ENCODE measurements at places on chromosomes 1 and 21.

GRCh38 chr21:15743593-15743992 lies 13.8 kb downstream of the USP25 start:
- DNase-seq: no peak

DNA sequence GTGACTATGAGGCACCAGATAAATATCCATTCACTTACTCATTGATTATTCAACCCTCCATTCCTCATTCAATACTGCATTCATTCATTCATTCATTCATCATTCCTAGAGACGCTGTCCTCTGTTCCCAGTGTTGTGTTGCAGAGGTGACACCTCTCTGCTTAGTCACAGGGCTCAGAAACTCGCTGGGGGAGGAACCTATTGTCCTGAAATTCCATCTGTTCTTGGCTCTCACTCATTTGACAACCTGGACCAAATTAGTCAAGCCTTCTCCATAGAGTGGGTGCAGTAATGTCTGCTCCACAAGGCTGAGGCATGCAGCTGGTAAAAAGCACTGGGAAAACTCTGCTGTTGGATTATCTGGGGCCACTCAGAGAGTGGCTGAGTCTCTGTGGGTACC lies 49.7 kb downstream of the MYOM3 start:
- no peak for DNase-seq

DNA sequence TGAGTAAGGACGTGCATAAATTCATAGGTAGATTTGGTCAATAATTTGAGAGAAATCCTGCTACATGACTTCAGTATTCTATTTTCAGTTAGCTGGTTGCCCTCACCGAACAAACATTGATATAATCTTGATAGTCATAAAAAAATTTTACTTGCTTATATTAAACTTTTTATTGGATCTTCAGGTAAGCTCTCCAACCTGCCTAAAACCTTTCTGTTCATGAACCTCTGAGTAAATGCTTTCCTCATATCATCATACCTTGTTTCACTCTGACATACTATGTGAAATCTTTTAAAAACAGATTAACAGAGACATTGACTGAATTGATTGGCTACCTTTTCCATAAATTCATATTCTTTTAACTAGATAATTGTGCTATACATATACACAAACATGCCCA lies 299.0 kb downstream of the NCAM2 start:
- no peak for DNase-seq

- DNase-seq: no peak
Observed at GRCh38 chr1:36307601-36308330, 1.6 kb downstream of the SH3D21 start.

GRCh38 chr1:229479660-229480399 lies 28.3 kb downstream of the NUP133 start:
- DNase-seq: peak; percentile 4

GRCh38 chr1:3205815-3206214 lies 136.8 kb downstream of the PRDM16 start:
- no peak for DNase-seq

DNA sequence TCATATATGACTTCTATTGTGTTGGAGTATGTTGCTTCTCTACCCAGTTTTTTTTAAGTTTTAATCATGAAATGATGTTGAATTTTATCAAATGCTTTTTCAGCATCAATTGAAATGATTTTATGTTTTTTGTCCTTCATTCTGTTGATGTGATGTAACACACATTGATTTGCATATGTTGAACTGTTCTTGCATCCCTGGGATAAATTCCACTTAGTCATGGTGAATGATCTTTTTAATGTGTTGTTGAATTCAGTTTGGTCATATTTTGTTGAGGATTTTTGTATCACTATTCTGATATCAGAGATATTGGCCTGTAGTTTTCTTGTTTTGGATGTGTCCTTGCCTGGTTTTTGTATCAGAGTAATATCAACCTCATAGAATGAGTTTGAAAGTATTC lies 46.6 kb upstream of the CD55 start:
- DNase-seq: no peak

DNA sequence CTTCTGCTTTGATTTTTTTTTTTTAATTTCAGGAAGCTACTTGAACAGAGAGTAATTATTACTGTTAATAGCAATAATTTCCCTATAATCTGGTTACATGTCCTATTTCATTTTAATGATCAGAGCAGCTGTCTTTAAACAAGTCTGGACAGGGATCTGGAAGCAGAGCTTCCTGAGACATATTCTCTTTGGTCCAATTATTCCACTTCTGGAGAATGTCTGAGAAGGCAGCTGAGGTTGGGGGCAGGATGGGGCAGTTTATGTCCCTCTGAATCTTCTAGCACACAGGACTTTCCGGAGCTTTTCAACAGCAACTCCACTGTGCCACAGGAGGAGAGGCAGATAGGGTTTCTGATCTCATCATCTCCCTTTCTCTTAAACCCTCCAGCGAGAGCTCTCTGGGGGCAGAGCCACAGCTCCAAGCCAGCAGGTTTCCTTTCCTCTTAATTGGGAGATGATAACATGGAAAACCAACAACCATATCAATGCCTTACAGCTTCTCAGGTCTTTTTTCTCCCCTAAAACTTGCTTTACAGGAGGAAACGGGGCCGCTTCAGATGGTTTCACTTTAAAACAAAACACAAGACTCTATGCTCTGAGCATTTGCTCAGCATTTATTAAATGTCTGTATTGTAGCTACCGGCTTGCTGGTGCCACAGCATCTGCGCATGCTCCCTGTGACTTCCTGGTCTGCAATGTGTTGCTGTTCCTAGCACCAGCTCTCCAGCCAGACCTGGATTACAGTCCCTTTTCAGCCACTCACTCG lies 425.7 kb upstream of the USP24 start:
- no peak for DNase-seq

GRCh38 chr1:22616571-22616970 lies 19.9 kb upstream of the C1QA start:
- DNase-seq: no peak

GRCh38 chr1:241637046-241637590 lies 3.1 kb downstream of the CHML start:
- DNase-seq: no peak

DNA sequence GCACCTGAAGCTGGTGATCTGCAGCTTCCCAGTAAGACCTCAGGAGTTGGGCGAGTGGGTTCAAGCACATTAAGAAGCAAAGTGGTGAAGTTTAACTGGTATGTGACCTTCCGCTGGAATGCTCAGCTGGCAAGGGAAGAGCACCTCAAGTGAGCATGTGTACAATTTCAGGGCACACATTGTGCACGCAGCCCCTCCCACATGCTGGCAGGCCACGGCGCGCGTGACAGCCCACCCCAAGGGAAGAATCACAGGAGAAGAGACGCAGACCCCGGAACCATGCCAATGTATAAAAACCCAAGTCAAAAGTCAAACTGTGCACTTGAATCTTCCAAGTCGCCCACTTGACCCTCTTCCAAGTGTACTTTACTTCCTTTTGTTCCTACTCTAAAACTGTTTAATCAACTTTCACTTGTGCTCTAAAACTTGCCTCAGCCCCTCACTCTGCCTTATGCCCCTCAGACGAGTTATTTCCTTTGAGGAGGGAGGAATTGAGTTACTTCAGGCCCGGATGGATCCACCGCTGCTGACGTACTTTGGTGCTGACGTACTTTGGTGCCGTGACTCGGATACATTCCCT lies 20.0 kb downstream of the LRRC3 start:
- DNase-seq: no peak

DNA sequence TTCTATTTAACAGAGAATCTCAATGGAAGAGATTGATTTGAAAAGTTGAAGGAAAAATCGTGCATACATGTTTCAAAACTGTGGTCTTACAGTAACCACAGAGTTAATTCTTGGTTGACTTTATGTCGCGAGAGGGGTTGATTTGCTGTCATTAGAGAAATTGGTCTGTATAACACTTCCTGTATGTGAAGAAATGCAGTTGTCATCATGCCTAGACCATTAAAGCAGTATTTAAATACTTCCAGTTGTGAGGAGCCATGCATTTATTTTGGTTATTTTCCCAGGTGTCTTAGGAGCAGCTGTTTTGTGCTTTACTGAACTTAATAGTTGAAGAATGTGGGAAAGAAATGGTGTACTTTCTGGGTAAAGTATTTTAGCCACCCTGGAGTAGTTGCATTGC lies 76.2 kb downstream of the NFIA start:
- DNase-seq: no peak

- DNase-seq: no peak
Observed at GRCh38 chr21:46218906-46219590, 9.5 kb downstream of the LSS start.

GRCh38 chr1:162314206-162314605 lies 62.4 kb downstream of the SPATA46 start:
- DNase-seq: no peak

DNA sequence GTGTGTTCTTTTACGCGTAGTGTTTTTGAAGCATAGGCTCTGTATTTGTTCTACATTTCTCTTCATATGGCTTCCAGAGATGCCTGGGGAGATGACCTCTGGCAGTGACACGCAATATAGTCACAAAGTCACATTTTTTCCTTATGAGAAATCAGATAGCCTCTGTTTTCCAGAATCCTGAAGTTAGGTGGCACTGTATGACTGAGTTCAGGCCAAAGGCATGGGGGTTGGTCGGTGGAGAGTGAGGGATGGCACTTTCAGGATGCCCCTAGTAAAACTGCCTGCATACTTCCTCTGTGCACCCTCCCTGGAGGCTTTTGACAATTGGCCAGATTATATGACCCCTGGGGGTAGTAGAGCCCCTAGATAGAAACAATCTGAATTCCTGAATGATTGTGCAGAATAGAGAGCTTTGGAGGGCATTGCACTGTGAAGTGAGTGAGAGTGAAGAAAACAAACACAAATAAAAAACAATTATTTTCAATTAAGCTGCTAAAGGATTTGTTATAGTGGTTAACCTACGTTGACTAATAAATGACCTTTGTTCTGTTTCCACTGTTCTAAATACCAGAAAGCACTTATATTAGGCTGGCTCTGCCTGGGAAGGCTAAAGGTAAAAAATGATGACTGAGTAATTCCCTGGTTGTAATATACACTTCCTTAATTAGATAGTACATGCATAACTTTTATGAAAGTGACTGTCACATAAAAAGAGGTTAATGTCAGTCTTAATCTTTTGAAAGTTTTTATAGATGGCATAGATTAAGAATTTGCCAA lies 1660.8 kb downstream of the PLA2G4A start:
- no peak for DNase-seq

DNA sequence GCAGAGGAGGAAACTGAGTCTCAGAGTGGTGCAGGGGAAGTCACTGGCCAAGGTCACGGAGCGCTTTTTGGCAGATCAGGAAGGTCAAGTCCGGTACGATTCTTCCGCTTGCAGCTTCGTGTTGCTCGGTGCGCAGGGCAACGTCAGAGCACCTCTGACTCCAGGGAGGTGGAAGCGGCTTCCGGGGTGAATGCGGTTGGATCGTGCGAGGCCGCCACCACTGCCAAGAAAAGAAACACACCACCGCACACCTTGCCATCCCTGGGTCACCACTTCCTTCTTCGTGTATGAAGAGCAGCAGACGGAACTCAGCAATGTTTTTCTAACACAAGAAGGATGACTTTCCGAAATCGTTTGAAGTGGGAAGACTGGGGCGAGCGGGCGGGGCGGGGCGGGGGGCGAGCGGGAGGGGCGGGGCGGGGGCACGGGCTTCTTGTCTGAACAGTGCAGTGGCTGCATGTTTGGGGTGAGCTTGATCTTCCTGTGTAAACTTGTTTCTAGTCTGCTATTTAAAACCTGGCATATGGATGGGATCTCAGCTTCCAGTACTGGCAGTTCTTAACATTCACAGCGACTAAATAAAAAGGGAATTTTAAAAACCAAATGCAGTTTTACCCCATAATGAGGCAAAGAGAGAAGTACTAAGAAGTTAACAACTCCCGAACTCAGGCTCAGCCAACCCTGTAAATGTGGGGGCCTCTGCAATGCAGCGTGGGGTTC lies 300.0 kb downstream of the RRAGC start:
- DNase-seq: no peak

DNA sequence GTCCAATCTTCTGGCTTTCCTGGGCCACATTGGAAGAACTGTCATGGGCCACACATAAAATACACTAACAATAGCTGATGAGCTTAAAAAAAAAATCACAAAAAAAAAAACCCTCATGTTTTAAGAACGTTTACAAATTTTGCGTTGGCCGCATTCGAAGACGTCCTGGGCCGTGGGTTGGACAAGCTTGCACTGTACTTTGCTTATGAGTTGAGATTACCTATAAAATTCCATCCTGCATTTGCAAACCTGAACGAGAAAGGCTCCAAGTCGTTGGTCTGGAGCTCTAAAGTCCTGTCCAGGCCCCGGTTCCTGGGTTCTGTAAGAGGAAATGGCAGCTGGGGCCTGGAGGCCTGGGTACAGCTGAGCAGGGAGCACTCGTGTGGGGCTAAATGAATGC lies 51.4 kb downstream of the KIAA1614 start:
- no peak for DNase-seq

DNA sequence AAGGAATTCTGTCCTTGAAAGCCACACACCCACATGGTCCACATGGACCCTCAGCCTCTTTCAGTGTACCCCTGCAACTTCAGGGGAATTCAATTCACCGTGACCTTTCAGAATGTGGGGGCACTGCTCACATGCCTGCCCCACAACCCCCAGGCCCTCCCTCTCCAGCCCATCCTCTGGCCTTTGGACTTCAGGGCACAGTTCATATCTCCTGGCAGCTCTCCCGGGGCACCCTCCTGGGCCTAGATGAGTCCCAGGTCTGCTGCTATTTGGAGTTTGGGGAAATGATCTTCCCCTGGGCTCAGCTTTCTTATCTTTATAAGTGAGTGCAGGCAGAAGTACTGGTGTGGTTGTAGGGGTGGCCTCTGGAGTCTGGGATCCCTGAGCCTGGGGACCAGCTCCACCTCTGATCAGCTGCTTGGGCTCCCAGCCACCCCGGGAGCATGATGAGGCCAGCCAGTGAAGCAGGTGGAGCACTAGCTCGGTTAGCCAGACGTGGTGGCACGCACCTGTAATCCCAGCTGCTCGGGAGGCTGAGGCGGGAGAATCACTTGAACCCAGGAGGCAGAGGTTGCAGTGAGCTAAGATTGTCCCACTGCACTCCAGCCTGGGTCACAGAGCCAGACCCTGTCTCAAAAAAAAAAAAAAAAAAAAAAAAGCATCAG lies 15.8 kb downstream of the C1orf167 start:
- DNase-seq: no peak

GRCh38 chr1:53145942-53146708 lies 3.7 kb upstream of the SLC1A7 start:
- peak; percentile 73 for DNase-seq

DNA sequence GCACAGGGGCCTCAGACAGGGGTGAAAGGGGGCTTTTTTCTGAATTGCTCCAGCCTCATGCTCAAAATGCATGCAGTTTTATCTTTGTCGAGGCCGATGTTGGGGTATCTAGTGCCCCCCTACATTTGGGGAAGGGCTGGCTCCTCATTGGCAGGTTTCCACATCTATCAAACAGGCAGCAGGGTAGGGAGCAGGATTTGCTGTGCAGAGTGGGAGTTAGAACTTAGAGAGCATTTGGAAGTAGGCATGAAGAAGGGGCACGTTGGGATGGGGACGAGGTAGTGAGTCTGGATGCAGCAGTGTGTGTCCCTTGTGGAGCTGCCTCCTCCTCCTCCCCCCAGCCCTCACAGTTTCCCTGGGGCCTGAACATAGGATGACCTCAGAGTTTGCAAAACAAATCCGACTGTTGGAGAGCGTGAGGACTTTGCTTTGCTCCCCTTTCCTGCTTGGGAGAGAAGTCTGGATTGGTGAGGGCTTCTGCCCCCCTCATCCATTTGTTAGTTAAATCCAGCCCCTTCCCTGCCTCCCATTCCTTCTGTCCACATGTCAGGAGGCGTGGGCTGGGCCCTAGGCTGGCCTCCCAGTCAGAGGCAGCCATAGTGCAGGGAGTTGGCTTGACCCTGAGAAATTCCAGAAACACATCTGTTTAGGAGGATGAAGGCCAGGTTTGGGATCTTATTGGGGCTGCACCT lies 36.9 kb upstream of the GPR37L1 start:
- DNase-seq: no peak

All from renal pelvis (tissue), 12 donors.